ENCODE measurements at places on chromosomes 11 and 22.

DNA sequence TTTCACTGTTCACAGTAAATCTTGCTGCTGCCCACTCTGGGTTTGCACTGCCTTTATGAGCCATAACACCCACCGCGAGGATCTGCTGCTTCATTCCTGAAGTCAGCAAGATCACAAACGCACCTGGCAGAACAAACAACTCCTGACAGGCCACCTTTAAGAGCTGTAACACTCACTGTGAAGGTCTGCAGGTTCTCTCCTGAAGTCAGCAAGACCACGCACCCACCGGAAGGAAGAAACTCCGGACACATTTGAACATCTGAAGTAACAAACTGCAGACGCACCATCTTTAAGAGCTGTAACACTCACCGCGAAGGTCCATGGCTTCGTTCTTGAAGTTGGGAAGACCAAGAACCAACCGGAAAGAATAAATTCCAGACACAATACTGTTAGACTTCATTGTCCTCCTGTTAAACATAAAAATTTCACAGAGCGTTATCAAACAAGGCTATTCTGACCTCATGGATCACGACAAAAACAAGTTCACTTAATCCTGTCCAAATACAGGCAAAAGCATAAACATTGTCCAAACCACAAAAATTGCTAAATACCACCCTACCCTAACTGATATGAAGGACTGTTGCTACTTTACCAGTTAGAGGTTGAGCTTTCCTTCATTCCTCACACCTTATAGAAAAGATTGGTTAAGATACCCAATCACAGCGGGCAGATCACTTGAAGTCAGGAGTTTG, 3.0 kb upstream of the CCDC117 start:
- no peak for DNase-seq

DNA sequence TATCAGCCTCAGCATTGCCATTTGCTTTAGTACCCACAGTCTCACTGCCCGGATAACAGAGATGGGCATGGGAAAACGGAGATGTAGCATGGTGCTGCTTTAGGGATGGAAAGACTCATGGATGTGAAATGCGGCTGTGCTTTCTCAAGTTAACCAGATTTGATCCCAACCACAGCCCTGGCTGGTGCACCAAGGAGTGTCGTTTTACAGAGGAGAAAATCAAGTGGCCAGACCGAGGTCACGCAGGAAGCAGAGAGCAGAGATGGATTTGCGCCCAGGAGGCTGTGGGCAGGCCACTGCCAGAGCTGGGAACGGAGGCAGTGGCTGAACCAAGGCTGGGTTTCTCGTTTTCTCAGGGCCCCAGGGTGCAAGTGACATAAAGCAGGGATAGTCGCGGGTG, 9.0 kb downstream of the MB start:
- no peak for DNase-seq

DNA sequence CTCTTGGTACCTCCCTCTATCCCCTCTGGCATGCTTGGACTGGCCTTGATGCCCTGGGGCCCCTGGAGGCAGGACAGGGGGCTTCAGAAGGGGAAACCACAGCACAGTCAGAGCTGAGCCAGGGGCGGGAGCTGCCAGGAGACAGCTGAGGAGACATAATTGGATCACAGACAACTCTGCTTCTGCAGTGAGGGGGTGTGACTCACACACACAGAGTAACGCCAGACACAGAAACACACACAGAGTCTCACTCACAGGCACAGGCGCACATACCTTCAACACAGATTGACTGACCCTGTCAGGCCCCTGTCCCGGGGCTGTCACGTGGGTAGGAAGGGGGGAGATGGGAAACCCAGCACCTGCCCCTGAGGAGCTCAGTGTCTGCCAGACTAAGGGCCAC, 20.6 kb downstream of the STARD10 start:
- peak; percentile 95 for DNase-seq

DNA sequence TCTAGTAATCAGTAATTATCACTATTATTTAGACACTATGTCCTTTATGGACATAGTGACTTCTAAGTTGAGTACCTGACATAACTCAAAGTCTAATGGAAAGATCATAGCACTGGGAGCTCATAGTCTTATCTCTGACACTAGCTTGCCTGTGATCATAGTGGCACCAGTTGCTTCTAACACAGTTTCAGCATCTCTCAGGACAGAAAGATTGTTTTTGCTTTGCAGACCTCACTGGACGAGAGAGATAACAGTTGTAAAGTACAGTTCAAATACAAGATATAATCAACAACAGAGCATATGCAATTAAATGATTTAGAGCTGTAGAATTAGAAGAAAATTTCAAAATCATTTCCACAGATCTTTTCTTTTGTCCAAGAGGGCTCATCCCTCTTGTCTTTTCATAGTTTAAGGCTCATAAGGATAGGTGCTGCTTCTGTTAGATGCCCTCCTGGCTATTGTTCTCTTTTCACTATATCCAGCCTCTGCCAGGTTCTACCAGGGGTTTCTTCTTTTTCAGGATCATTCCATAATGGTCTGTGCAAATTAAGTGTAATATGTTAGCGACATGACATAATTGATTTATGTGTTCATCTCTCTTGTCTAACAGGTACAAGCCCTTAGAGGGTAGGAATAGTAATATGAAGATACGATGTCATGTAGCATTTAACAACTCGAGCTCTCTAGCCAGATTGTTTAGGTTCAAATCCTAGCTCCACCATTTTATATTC, 1175.4 kb upstream of the TENM4 start:
- DNase-seq: no peak

- peak; percentile 87 for DNase-seq
Measured at GRCh38 chr11:67372993-67373647, at the start of gene CLCF1. Gene CLCF1 (minus strand): TSS chr11:67373598. CDS start chr11:67373539, 59 bp downstream.

DNA sequence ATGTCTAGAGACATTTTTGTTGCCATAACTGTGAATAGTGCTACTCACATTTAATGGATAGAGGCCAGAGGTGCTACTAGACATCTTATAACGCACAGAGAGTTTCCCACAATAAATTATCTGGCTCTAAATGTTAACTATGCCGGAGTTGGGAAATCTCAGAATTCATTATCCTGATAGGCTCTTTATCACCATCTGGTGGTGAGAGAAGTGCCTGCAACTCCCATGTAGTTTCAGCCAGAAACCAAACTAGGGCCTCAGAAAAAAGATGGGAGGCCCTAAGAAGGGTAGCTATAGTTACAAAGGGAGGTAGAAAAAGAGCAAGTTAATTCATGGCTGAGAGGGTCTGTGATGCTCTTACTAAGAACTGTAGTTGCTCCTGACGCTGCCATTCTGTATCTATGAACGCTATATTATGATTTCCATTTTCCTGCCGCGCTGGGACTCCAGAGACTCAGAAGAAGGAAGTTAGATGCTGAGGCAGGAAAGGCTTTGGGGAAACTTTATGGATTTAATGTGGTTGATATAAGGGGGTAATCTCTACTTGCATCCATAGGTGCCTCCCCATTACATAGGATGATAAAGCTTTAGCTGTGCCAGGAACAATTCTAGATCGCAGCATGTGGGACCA, 22.9 kb upstream of the MRPL17 start:
- DNase-seq: peak; percentile 78

- peak; percentile 81 for DNase-seq
Measured at GRCh38 chr22:40238425-40239344, 61.0 kb downstream of the TNRC6B start.

- DNase-seq: no peak
Measured at GRCh38 chr22:41968601-41969000, 642 bp upstream of the SEPTIN3 start.

GRCh38 chr11:78985663-78986062, 411.0 kb upstream of the NARS2 start:
- DNase-seq: no peak

DNA sequence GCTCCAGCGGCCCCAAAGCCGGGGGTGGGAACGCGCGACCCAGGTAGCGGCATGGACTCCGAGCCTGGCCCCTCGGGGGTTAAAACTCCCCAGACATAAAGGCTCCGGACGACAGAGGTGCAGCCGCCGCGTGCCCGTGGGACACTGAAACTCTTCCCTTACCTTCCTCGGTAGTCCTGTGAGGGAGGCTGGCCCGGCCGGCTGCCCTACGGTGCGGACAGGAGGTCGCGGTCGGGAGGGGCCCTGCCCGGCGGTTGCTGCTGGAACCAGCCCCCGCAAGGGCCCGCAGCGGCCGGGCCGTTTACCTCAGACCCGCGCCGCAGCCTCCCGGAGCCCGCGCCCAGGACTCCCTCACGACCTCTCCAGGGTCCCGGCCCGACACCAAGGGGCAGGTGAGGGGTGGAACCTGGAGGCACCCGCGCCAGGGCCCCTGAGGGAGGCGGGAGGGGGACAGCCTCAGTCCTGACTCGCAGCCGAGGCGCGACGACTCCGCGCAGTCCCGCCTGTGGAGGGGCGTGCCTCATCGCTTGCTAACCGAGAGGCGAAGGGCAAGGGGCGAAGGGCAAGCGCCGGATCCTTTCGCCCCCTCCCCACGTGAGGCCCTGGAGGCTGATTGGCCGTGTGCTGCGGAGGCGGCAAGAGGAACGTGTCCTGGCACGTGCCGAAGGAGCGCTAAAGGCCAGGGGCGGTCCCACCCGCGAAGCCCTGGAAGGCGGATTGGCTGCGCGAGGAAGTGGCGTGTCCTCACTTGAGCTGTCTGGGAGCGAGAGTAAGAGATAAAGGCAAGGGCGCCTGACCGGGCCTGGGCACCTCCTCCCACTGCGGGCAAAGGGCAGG, at the start of gene UPB1:
Gene UPB1 (plus strand): TSS at position 805 of the 837 bp plus-strand sequence. CDS start 72 bp downstream, outside the sequence.
- peak; percentile 27 for DNase-seq

DNA sequence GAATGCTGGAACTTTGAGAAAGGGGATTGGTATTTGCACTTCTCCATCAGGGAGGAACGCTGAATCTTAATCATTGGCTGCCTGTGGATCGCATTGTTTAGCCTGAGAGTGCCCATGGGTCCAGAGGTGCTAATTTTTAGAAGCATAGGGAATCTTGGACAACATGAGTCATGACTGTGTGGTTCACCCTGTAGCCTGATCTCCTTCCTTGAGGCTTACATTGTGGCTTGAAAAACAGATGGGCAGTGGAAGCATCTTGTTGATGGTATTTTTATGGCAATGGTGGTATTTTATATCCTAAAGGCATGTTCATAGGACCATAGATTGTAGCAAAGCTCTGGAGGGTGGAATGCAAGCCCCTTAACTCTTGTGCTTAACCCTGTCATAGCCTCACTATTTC, 99.2 kb upstream of the DBX1 start:
- DNase-seq: no peak

All from GM03348 (cell line).